Mesenchymal stem cell (in vitro differentiated cells and primary cell): ENCODE measurements at places on chromosomes 16 and 17.

- no peak overlapping the region for H3K27ac ChIP-seq
- H3K4me3 ChIP-seq, result no peak overlapping the region
- peaks cover 76% of the 10 kb centered on the region for H3K27me3 ChIP-seq
- H3K4me1 ChIP-seq, result no peaks in the 10 kb centered on the region
Measured at GRCh38 chr17:34366529-34367107, 3.6 kb upstream of the CCL1 start.

GRCh38 chr17:13978478-13978877 is 90.8 kb upstream of the COX10 start:
- no peak overlapping the region for H3K27ac ChIP-seq
- no peaks in the 10 kb centered on the region for H3K4me1 ChIP-seq
- H3K4me3 ChIP-seq, result no peak overlapping the region
- no peaks in the 10 kb centered on the region for H3K36me3 ChIP-seq
- no peaks in the 10 kb centered on the region for H3K27me3 ChIP-seq

DNA sequence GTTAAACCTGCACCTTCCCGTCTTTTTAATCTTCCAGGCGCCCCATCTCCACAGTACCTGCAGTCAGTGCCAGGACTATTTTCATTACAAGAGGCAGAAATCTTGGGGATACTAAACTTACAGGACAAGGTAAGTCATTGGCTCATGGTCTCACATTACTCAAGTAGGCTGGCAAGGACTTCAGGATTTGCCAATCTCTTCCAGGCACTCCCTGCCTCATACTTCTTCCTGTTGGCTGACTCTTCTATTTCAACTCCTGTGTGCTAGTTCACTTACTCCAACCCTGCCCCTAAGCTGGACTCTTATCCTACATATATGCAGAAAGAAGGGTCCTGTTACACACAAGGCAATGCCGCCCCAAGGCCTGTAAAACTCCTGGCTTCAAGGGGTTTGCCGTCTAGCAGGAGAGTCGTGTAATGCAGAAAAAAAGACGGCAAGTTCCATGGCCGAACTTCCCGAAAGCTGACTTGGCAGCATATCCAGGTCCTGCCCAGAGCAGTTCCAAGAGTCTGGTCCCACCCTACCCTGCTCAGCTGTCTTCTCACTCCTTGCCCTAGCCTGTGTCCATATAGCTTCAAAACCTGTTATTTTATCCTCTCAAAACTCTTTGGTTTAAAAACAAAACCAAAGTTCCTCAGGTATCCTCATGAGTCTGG is 14.8 kb downstream of the ERN1 start:
- H3K36me3 ChIP-seq, result peaks cover 2% of the 10 kb centered on the region
- no peak for DNase-seq
- H3K27me3 ChIP-seq, result no peaks in the 10 kb centered on the region
- H3K4me1 ChIP-seq, result no peaks in the 10 kb centered on the region

DNA sequence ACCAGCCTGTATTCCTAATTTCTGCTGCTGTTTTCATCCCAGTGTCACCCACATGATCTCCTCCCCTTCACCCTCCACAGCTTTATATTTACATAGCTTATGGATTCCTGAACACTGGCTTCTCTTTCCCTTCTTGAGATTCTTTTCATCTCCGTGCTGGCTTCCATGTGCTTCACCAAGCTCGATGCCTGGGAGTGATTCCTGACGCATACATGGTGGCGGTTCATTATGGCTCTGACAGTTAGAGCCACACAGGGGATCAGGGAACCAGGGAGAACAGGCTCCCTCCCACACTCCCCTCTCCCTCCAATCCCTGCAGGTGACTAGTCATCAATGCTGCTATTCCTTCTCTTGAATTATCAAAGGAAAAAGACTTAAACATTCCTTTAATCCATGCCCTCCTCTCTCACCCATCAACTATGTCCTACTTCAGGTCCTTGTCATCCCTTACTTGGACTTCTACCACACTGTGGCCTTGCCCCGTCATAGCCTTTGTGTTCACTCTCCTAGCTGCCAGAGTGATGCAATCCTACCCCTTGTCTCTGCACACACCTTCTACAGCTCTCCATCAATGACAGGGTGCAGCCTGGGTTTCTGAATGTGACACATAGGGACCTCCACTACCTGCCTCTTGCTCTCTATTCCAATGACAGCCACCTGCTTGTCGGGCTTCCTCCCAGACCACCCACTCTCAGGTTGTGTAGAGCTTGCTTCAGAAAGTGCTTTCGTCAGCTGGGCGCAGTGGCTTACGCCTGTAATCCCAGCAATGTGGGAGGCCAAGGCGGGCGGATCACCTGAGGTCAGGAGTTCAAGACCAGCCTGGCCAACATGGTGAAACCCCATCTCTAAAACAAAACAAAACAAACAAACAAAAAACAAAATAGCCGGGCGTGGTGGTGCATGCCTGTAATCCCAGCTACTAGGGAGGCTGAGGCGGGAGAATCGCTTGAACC is 43.6 kb downstream of the MYH13 start:
- no peaks in the 10 kb centered on the region for H3K36me3 ChIP-seq
- DNase-seq, result no peak
- H3K4me3 ChIP-seq, result no peak overlapping the region
- H3K4me1 ChIP-seq, result no peaks in the 10 kb centered on the region

DNA sequence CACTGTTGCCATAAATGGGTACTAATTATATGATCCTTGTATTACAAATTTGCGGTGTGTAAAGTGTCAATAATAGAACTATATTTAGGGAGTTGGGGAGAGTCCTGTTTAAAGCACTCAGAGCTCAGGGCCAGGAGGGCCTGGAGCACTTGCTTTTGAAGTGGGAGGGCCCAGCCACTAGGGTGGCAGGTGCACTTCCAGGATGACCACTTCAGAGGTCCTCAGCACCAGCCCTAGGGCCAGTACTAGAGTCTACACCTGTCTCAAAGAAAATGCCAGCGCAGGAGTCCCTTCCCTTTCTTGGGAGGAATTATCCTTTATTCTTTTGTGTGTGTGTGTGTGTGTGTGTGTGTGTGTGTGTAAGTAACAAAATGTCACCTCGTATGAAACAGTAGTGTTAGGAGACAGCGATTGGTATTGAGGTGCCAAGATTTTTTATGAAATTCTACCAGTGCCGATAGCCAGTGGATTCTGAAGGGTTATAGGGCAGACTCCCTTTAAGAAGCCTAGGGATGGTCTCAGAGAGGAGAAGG is 31.9 kb downstream of the MYO18A start:
- H3K27me3 ChIP-seq, result no peaks in the 10 kb centered on the region
- peak overlapping the region; percentile 82 for H3K4me3 ChIP-seq
- peaks cover 29% of the 10 kb centered on the region for H3K4me1 ChIP-seq
- DNase-seq, result no peak

DNA sequence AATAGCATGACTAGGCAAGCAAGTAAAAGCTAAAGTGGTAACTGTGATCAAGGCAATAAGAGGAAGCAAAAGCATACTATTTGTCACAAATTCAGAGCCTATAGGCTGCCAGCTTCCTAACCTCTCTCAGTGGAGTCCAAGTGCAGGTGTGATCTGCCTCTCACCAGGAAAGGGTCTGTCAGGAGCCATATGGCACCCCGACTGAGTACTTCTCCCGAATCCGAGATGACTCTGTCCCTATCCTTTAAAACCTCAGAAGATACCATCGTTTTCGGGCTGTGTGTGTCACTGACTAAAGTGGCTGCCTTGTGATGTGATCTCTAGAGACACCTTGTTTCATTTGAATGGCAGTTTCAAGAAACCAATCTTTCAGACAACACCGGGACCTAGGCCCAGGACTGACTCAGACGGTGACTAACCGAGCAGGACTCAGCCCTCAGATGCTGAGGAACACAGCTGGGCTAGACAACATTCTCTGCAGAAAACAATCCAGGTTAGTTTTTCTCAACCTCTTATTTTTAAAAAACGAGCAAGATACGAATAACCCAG is 63.6 kb downstream of the SMG6 start:
- H3K4me3 ChIP-seq, result no peak overlapping the region
- H3K36me3 ChIP-seq, result peaks cover 19% of the 10 kb centered on the region
- DNase-seq, result peak; percentile 89
- peaks cover 14% of the 10 kb centered on the region for H3K4me1 ChIP-seq
- peak overlapping the region; percentile 78 for H3K27ac ChIP-seq

GRCh38 chr17:58568044-58568799 is 53.8 kb upstream of the MTMR4 start:
- peaks cover 25% of the 10 kb centered on the region for H3K27me3 ChIP-seq
- no peaks in the 10 kb centered on the region for H3K4me1 ChIP-seq
- H3K27ac ChIP-seq, result no peak overlapping the region
- H3K36me3 ChIP-seq, result no peaks in the 10 kb centered on the region

- H3K27me3 ChIP-seq, result no peaks in the 10 kb centered on the region
- no peaks in the 10 kb centered on the region for H3K36me3 ChIP-seq
- DNase-seq, result peak; percentile 51
- no peaks in the 10 kb centered on the region for H3K4me1 ChIP-seq
- H3K27ac ChIP-seq, result no peak overlapping the region
Measured at GRCh38 chr16:24580665-24581064, 41.3 kb downstream of the RBBP6 start.

GRCh38 chr17:59572301-59572924 is 7.0 kb downstream of the DHX40 start:
- no peak overlapping the region for H3K27ac ChIP-seq
- no peaks in the 10 kb centered on the region for H3K27me3 ChIP-seq
- DNase-seq, result peak; percentile 45
- peaks cover 24% of the 10 kb centered on the region for H3K36me3 ChIP-seq

- H3K36me3 ChIP-seq, result no peaks in the 10 kb centered on the region
- no peak for DNase-seq
- no peak overlapping the region for H3K27ac ChIP-seq
- peaks cover 4% of the 10 kb centered on the region for H3K27me3 ChIP-seq
Measured at GRCh38 chr16:22890976-22891375, 77.0 kb downstream of the HS3ST2 start.

DNA sequence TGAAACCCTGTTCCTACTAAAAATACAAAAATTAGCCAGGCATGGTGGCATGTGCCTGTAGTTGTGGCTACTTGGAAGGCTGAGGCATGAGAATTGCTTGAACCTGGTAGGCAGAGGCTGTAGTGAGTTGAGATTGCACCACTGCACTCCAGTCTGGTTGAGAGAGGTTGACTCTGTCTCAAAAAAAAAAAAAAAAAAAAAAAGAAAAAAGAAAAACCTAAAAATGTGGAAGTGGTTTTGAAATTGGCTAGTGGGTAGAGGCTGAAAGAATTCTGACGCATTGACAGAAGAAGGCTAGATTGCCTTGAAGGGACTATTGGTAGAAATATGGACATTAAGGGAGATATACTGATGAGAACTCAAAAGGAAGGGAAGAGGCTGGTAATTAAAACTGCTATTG is 33.6 kb upstream of the CPPED1 start:
- no peaks in the 10 kb centered on the region for H3K27me3 ChIP-seq
- no peaks in the 10 kb centered on the region for H3K4me1 ChIP-seq
- no peak overlapping the region for H3K27ac ChIP-seq
- no peak for DNase-seq

DNA sequence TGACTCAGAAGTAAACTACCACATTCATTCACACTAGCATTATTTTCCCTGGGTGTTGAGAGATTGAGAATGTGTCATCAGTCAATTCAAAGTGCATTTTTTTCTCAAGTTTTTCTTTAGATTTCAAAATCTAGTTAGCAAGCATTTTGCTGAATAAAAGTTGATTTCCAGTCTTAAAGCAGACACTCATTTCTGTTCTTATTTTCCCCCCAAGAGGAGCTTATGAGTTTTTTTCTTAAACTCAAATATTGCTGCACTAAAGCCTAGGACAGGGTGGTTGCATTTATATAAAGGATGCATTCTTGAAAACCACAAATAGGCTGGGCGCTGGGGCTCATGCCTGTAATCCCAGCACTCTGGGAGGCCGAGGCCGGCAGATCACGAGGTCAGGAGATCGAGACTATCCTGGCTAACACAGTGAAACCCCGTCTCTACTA is 15.3 kb downstream of the CDH3 start:
- no peak overlapping the region for H3K4me3 ChIP-seq
- DNase-seq, result peak; percentile 32
- no peaks in the 10 kb centered on the region for H3K36me3 ChIP-seq
- H3K27me3 ChIP-seq, result peaks cover 22% of the 10 kb centered on the region

- no peaks in the 10 kb centered on the region for H3K4me1 ChIP-seq
- no peak overlapping the region for H3K4me3 ChIP-seq
- H3K27me3 ChIP-seq, result peaks cover 20% of the 10 kb centered on the region
- no peak overlapping the region for H3K27ac ChIP-seq
Measured at GRCh38 chr17:20053361-20053964, 44.3 kb downstream of the SPECC1 start.

- H3K27ac ChIP-seq, result no peak overlapping the region
- H3K27me3 ChIP-seq, result peaks cover 2% of the 10 kb centered on the region
- no peak overlapping the region for H3K4me3 ChIP-seq
- no peaks in the 10 kb centered on the region for H3K36me3 ChIP-seq
Measured at GRCh38 chr16:56109205-56109604, 82.1 kb upstream of the GNAO1 start.

DNA sequence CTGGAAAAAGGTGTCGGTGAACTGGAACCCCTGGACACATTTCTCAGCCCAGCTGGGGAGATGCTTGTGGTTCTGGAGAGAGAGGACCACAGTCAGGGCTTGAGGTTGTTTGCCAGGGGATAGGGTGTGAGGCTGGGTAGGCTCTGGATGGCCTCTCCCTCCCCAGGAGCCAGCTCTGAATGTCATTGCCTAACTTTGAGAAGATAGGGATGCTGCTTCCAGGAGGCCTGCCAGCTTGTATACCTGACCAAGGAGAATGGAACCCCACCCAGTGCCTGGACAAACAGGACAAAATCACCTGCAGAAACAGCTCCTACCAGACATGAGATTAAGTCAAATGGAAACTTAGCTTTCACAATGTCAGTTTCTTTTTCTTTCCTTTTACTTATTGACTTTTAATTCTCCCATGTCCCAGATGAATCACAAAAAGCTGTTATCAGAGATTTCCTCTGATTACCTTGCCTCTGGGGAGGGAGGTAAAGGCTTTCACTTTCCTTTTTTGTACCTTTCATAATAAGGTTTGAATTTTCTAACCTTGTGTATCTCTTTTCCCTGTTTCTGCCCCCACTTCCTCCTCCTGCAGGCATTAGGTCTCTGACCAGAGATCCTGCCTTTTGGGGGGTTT is 29.8 kb upstream of the PLLP start:
- H3K27me3 ChIP-seq, result peaks cover 10% of the 10 kb centered on the region
- no peak overlapping the region for H3K4me3 ChIP-seq
- DNase-seq, result peak; percentile 35
- peaks cover 22% of the 10 kb centered on the region for H3K4me1 ChIP-seq
- no peak overlapping the region for H3K27ac ChIP-seq
- H3K36me3 ChIP-seq, result no peaks in the 10 kb centered on the region

DNA sequence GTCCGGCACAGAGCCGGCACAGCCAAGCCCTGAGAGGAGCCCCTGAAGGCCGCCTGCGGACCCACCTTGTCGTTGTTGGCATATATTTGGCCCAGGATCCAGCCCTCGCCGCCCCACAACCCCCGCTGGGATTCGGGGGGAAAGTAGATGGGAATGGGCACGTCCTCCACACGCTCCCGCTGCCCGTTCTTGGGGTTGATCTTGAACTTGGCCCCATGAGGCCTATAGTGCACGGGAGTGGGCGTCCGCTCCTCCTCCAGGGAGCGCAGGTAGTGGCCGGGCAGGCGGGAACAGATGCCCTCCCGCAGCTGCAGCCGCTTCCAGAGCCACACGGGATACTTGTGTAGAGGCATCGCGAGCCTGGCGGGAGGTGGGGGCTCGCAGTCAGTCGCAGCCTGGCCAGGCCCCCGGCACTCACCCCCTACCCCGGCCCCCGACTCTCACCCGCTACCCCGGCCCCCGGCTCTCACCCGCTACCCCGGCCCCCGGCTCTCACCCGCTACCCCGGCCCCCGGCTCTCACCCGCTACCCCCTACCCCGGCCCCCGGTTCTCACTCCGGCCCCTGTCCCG is 387 bp downstream of the MRPL28 start:
- peaks cover 21% of the 10 kb centered on the region for H3K4me1 ChIP-seq
- no peak overlapping the region for H3K27ac ChIP-seq
- H3K36me3 ChIP-seq, result peaks cover 64% of the 10 kb centered on the region
